Activated CD8-positive, alpha-beta memory T cell treated with anti-CD3 and anti-CD28 coated beads for 48 hours (primary cell): ENCODE measurements at places on chromosomes 5 and 9.

- DNase-seq: no peak
These were observed 1953.9 kb upstream of the CDH6 start for GRCh38 chr5:29239606-29240005.

GRCh38 chr5:10761933-10762775 lies 1.1 kb upstream of the DAP start:
- no peak for DNase-seq

DNA sequence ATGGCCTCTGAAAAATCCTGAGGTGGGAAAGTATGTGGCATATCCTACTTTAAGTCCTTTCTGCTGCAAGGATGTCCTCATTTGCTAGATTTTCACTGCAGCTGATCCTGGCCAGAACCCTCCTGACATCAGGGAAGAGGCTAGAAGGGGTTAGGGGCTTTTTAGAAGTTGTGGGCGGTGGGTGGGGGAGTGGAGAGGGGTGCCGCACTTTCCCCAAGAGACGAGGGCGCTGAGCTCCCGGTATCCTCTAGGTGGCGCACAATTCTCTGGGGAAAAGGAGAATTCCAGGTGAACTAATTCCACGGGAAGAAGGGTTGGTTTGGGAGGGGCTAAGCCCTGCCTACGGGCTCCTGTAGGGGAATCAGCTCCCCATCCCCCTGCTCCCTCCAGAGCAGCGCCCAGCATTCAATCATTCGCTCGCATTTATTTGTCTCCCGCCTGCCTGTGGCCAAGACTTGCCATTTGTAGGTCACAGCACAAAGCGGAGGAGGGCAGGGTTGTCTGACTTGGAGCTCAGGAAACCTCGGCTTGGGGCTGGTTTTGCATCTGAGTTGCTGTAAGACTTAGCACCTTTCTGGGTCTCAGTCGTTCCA lies 42.9 kb upstream of the HAND1 start:
- DNase-seq: no peak

- DNase-seq: no peak
These were observed 21.2 kb downstream of the AUH start for GRCh38 chr9:91340395-91340967.

GRCh38 chr5:32597041-32597629 lies 11.8 kb downstream of the SUB1 start:
- no peak for DNase-seq

- DNase-seq: no peak
These were observed 49.4 kb downstream of the ATP10B start for GRCh38 chr5:160802592-160802991.

- no peak for DNase-seq
These were observed 118.7 kb upstream of the CCDC112 start for GRCh38 chr5:115415143-115415491.

- no peak for DNase-seq
These were observed 47.1 kb downstream of the SPIN1 start for GRCh38 chr9:88435336-88435735.

GRCh38 chr9:22285066-22285465 lies 161.6 kb upstream of the DMRTA1 start:
- no peak for DNase-seq

GRCh38 chr9:135780086-135780485 lies 78.1 kb downstream of the KCNT1 start:
- no peak for DNase-seq

- DNase-seq: no peak
These were observed 10.3 kb upstream of the ERBIN start for GRCh38 chr5:65916066-65916465.

GRCh38 chr9:35186524-35186923 lies 24.7 kb downstream of the UNC13B start:
- no peak for DNase-seq

DNA sequence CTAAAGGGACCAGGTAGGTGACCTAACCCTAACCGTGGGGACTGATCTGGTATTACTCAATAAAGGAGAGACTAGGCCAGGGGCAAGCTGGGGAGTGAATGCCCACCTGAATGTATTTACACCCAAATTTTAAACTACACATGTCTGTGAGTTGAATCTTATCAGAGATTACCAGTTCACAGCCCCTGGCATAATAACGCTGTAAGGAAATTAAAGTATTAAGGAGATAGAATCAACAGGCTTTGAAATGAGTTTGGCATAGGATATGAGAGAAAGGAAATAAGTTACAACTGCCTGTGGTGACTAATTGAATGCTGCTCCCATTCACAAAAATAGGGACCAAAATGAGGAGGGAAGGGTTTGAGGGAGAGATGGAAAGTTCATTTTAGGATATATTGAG lies 593.3 kb downstream of the CSNK1G3 start:
- no peak for DNase-seq

- no peak for DNase-seq
These were observed 237.2 kb downstream of the ARL15 start for GRCh38 chr5:54073131-54073530.

DNA sequence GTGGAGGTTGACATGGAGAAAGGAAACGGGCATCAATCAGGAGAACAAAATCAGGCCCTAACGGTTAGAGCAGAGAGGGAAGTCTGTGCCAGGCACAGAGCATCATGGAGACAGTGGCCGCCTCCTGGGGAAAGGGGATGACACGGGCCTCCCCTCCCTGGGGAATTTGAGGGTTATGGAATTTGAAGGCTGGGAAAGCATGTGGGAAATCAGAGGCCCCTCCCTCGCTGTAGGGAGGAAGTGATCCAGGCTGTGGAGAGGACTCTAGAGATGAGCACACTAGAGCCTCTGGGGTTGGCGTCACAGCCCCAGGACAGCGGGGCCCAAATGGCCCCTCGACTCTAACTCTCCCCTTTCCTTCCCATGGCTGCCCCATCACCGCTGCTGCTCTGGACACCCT lies 36.7 kb downstream of the PROP1 start:
- DNase-seq: no peak

GRCh38 chr5:108168915-108169314 lies 213.0 kb downstream of the FBXL17 start:
- no peak for DNase-seq

- no peak for DNase-seq
These were observed 221.6 kb downstream of the ACTL7B start for GRCh38 chr9:108634204-108634603.

DNA sequence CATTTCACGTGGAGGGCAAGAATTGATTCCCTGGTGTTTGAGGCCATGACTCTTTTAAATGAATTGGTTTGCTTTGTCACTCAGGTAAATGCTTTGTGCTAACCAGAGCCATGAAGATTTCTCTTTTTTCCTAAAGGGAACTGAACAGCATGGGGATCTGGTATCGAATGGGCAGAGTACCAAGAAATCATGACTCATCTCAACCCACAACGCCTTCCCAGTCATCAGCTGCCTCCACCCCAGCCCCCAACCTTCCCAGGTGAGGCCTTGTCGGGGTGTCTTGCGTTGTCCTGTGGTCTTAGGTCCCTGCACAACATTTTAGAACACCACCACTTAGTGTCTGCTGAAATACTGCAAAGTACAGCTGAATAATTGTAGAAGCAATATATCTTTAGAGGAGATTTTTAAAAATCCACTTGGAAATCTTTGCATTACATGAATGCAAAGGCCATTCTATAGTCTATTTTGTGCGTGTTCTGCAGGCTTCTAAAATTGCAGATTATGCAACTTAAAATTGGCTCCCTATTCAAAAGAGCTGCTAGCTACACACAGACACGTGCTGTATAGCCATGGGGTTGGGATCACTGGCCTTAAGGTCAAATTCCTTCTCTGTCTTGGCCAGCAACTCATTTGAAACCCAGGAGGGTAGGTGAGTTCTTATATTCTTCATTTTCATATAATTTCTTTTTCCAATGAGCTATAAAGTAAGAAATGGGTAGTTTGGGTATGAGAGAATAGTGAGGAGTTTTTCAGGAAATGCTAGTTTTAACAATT lies 69.0 kb downstream of the MVB12B start:
- DNase-seq: no peak

- DNase-seq: no peak
These were observed 215.5 kb downstream of the GAPVD1 start for GRCh38 chr9:125477089-125477544.

DNA sequence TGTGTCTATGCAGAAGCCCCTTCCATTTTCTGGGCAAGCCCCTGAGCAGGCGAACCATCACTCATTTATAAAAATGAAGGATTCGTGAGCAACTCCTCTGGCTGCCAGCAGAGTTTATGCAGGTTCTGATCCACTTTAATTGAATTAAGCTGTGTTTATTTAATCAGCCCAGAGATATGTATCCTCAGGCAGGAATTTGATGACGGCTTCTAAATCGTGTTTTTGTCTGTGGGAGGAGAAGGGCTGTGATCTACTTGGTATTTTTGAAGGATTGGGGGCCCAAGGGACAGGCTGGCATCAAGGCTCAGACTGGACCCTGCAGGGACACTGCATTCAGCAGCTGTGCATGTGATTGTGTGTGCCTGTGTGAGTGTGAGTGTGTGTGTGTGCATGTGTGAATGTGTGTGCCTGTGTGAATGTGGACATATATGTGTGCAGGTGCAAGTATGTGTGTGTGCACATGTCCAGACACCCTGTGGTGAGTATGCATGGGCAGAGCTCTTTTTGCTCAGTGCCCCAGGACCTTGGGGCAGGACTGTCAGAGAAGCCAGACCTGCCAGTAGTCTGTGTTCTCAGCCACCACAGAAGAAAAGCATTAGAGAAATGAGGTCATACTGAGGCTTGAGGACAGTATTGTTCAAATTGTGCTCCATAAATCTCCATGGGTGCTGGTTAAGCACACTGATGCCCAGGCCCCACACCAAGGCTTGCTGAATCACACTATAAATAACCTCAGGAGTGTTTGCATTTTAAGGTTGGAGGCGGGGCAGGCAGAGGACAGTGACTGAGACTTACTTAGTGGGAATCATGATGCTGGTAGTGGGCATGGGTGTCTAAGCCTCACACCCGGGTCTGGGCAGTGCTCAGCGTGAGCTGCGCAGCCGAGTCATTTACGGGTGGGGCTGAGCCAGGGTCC lies 164.0 kb downstream of the CARTPT start:
- no peak for DNase-seq

DNA sequence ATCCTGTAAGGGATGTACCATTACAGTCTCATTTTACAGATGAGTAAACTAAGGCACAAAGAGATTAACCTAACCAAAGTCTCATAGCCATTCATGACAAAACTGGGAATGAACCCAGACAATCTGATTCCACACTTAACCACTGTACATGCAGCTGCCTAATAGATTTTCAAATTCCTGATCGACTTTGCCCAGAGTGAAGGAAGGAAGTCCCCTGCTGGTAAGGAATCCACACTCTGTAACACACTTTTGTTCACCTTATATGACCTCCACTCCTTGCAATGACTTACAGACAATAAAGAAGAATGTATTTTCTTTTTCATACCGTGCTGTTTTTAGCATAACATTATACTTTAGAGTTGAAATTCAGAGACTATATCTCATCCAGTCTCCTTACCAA lies 31.3 kb upstream of the PLPP6 start:
- DNase-seq: no peak

GRCh38 chr5:949815-950560 lies 57.3 kb downstream of the TRIP13 start:
- no peak for DNase-seq

GRCh38 chr5:35131723-35132122 lies 84.0 kb upstream of the AGXT2 start:
- DNase-seq: no peak

DNA sequence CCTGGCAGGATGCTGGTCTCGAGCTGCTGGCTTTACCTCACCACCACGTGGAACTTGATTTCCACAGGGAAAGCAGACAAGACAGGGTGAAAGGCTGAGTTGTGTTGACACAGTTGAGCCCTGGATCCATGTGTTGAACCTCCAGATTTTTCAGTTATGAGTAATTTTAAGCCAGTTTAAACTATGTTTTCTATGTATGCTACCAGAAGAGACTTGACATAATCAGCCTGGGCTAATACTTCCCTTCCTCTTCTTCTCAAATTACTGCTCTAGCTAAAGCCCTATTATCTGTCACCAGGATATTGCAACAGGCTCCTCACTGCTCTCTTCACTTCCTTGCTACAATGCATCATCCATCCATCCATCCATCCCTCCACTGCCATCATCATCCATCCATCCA lies 12.0 kb upstream of the PHYKPL start:
- DNase-seq: no peak

- no peak for DNase-seq
These were observed 1642.7 kb upstream of the WWC1 start for GRCh38 chr5:166648736-166649135.

GRCh38 chr9:10008101-10008799 lies 604.6 kb downstream of the PTPRD start:
- DNase-seq: no peak

- DNase-seq: no peak
These were observed 195.9 kb upstream of the RAD23B start for GRCh38 chr9:107087222-107087621.

GRCh38 chr5:65646938-65647337 lies 22.1 kb downstream of the SHLD3 start:
- DNase-seq: no peak

DNA sequence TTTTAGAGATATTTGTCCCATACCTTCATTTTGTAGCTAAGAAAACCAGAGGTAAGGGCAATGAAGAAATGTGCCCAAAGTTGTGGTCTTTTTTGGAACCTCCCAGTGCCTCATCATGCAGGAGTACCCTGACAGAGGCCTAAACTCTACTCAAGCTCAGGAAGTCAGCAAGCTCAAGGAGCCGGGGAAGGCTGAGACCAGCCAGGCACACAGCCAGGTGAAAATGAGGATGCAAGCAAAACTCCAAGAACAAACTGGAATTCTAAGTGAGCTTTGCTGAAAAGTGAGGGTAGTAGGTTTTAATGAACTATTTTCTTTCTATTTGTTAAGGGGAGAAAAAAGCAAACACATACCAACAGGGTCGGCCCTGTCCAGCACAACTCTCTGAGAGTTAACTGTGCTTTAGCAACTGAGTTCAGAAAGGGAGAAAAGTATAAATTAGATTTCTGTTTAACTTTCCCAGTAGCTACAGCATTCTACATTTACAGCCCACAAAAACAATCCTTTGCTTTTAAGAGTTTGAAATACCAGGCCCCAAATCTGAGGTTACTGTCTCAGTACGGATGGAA lies 146.4 kb downstream of the GNAQ start:
- no peak for DNase-seq

GRCh38 chr5:179986328-179986727 lies 78.6 kb upstream of the TBC1D9B start:
- DNase-seq: no peak

GRCh38 chr9:93589688-93590087 lies 13.3 kb downstream of the PHF2 start:
- DNase-seq: no peak

- DNase-seq: no peak
These were observed 51.4 kb downstream of the RFK start for GRCh38 chr9:76342858-76343257.

GRCh38 chr5:136132087-136132486 lies 558 bp upstream of the SMAD5 start:
- DNase-seq: no peak

GRCh38 chr5:168781941-168782571 lies 202.9 kb upstream of the PANK3 start:
- DNase-seq: no peak

- no peak for DNase-seq
These were observed 736.3 kb downstream of the TAF11L14 start for GRCh38 chr5:18370531-18370930.

DNA sequence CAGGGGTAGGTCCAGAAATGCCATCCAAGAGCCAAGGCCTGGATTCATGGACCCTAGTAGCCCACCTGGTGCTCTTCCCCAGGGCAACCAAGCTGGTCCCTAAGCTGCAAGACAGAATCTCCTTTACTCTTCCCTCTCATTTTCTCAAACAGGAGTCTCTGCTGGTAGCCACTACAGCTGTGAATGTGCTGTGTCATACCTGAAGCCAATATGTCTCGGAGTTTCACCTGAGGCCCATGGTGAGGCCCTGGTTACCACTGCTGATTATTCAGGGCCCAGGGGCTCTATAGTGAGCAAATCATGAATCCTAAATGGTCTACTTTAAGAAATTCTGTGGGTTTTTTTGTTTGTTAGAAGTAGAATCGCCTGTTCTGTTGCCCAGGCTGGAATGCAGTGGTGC lies 15.9 kb downstream of the CDK7 start:
- no peak for DNase-seq
